ENCODE measurements at places on chromosomes 1 and 21.

GRCh38 chr1:45400049-45400448 is 59.8 kb upstream of the MUTYH start:
- no peak for DNase-seq

- no peak for DNase-seq
These were observed 58.4 kb downstream of the NTMT2 start for GRCh38 chr1:170204121-170204520.

DNA sequence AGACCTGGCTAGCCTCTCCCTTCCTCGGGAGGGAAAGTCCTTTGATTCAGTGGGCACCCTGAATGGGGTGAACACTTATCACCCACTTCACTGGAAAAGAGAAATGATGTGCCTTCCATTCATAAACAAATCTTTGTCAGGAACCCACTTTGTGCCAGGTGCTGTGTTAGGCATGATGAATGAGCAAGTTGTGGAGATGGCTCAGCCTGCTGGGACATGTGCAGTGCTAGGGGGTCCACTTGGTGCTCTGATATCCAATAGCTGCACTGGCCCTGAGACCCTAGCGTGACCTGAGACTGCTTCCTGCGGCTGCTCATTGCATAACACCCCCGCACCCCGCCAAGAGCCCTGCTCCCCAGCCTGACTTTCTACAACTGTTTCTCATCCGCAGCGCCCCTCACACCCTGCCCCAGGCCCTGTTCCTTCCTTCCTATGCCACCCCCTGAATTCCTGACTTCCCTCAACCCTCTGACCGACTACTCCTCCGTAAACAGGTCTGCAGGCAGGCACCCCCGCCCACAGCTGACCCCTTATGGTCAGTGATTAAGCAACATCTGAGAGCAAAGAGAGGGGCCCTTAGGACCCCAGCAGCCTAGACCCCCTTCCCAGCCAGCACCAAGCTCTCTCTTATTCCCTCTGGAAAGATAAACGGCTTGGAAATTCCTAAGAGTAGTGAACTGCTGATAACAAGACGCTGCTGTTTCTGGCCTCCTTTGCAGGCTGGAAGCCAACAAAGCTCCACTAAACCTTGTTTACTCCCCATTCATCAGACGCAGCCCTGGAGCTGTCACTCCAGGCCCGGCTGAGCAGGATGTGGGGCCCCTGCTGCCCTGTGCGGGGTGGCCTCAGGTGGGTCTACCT is 12.9 kb downstream of the CSRP1 start:
- no peak for DNase-seq

DNA sequence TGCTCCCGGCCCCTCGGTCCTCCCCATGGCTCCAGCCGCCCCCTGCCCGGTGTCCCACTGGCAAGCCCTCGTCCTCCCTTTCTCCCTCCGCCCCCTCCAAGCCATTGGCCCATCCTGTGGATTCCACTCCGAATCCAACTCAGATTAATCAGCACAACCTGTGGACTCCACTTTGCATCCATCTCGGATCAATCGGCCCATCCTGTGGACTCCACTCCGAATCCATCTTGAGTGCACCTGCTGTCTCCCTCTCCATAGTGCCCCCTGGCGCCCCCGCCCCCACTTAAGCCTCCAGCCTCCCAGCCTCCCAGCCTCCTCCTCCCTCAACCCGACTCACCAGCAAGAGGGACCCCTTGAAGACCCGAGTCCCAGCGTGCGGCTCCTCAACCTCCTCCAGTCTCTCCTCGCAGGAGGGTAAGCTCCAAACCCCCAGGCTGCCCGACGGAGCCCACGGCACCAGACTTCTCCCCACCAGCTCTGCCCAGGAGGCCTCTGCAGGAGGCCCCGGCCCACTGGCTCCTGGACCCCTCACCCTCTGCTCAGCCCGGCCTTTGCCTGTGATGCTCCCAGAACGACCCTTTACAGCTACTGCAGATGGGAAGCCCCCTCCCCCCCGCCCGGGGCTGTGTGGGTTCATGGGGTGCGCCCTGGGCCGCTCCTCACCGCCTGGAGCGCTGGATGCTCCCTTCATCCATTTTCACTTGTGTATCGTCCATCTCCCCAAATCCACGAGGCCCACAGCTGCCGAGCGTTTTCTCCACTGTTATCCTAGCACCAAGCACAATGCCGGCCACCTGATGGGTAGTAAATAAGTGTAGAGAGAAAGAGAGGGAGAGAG is 40.6 kb upstream of the TSPEAR start:
- no peak for DNase-seq

GRCh38 chr1:233440951-233441401 is 113.5 kb downstream of the MAP3K21 start:
- DNase-seq, result peak; percentile 87

DNA sequence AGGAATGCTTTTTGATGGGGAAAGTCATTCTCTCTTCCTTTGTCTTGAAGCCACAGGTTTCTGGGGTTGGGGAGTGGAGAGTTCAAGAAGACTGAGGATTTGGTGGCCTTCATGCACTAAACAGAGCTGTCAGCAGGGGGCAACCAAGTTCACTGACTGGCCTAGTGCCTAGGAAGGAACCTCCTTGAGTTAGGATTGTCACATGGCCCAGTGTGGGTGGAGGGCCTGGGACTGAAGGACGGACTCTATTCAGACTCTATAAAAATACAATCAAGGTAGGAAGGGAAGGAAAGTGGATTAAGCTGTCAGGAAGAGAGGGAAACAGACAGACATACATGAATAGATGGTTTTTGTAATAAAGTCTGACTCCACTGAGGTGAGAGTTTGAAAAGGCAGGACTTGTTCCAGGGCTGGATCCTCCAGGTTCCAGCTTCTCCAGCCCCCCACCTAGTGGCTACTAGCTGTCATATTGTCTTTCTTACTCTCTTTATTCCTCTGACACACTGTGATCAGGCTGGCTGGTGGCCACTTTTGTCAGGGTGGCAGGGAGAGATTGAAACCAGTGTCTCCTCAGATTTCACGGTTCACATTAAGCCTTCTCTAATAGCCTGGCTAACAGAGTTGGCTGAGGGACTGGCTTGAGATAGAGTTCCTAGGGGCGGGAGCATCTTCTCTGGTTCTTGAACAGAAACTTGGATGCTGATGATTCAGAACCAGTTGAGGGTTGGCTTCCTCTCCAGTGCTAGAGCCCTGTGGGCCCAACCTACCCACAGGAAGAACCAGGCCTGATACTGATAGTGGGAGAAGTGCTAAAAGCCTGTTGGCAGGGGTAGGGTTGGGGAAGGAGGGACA is 4.1 kb upstream of the SH3BGRL3 start:
- peak; percentile 84 for DNase-seq

DNA sequence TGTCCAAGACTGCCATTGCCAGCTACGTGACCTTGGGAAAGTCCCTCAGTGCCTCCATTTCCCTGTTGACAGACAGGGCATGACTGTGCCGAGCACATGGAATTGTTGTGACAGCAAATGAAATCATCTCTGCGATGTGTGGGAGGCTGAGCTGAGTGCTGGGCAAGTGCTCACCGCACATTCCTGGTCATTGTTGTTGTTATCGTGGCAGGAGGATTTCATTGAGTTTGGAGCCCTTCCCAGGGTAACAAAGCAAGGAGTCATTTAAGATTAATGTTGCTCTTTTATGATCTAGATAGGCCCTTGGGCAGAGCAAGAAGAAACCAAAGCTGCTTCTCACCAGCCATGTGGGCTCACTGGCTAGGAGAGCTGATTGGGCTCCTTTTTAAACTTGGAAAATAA is 39.6 kb upstream of the ITPKB start:
- no peak for DNase-seq

- no peak for DNase-seq
These were observed 2.0 kb downstream of the SRSF4 start for GRCh38 chr1:29179641-29180184.

- no peak for DNase-seq
These were observed 143.2 kb upstream of the EDN2 start for GRCh38 chr1:41627491-41628280.

- peak; percentile 79 for DNase-seq
These were observed at the start of gene ASTN1 for GRCh38 chr1:177164380-177165068. ASTN1 (minus strand) TSS chr1:177164712; CDS start chr1:177164676, 36 bp downstream.

- DNase-seq, result no peak
These were observed 41.9 kb upstream of the ELAVL4 start for GRCh38 chr1:50066806-50067205.

DNA sequence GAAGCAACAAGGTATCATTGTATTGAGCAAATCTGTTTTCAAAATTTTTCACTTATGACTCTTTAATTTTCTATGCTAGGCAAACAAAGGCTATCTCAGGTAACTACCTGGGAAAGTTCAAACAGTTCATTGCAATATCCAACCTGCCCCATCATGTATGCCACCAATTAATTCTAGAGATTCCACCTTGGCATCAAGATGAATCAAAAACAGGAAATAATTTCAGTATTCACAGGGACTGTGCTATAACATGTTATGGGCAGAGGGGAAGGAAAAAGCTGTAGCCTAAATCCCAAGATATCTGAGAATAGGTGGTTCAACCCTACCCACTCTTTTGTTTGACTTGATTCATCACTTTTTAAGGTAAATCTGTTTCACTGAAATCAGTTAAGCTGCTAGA is 67.5 kb upstream of the SH3GLB1 start:
- no peak for DNase-seq
